ENCODE measurements at places on chromosomes 2 and 18. TPM values are rescaled to one million over a fixed set of nuclear protein-coding genes. Genes with fewer than 3 reads are reported as not detected.

Gene TMEM17
- 0.14 TPM for total RNA-seq

Gene DES
- not detected for total RNA-seq

Gene KCNK3
- total RNA-seq = not detected

Gene COL4A3
- total RNA-seq = not detected

Gene TCF23
- total RNA-seq = not detected

Gene PELI1
- 24.1 TPM for total RNA-seq

Gene MSGN1
- total RNA-seq = not detected

Gene GLI2
- total RNA-seq = 0.43 TPM

Gene CCDC74A
- total RNA-seq = 1.9 TPM

Gene FEV
- not detected for total RNA-seq

Gene GALR1
- not detected for total RNA-seq

Gene ADD2
- 4.0 TPM for total RNA-seq

Gene RAD51AP2
- not detected for total RNA-seq

Gene CXCR1
- total RNA-seq = 1.6 TPM

Gene PROKR1
- total RNA-seq = not detected

Gene HOXD13
- total RNA-seq = not detected

Gene EVX2
- not detected for total RNA-seq

Gene CRACDL
- total RNA-seq = 0.41 TPM

Gene COA5
- 18.5 TPM for total RNA-seq

Gene GKN2
- not detected for total RNA-seq

Gene NPHP1
- not detected for total RNA-seq

Gene SERPINB7
- total RNA-seq = not detected

Gene MRPL19
- total RNA-seq = 43.1 TPM

Gene ICOS
- 40.9 TPM for total RNA-seq

Gene ALPI
- total RNA-seq = not detected

Gene STAT4
- 93.2 TPM for total RNA-seq

Gene POTEJ
- not detected for total RNA-seq

Gene C1QL2
- total RNA-seq = not detected
